Posterior vena cava (tissue), 2 donors: ENCODE measurements at places on chromosomes 13 and 19. TPM values are rescaled to one million over a fixed set of nuclear protein-coding genes. Genes with fewer than 3 reads are reported as not detected.

VSTM2B gene
- not detected for total RNA-seq

FXYD1 gene
- 183 TPM for total RNA-seq

DAND5 gene
- total RNA-seq: not detected

VSIG10L gene
- 2.0 TPM for total RNA-seq

PRODH2 gene
- total RNA-seq: not detected

- no peak for DNase-seq
Observed at GRCh38 chr19:906480-906879, 6.5 kb downstream of the R3HDM4 start.

GRCh38 chr19:5130371-5131030 lies 161.6 kb downstream of the KDM4B start:
- DNase-seq: no peak

GRCh38 chr19:38049105-38049649 lies 142.2 kb downstream of the SIPA1L3 start:
- no peak for DNase-seq

- no peak for DNase-seq
Observed at GRCh38 chr13:77741597-77741972, 44.1 kb downstream of the SLAIN1 start.

GRCh38 chr19:42479736-42480135 lies 37.0 kb upstream of the CXCL17 start:
- DNase-seq: no peak

DNA sequence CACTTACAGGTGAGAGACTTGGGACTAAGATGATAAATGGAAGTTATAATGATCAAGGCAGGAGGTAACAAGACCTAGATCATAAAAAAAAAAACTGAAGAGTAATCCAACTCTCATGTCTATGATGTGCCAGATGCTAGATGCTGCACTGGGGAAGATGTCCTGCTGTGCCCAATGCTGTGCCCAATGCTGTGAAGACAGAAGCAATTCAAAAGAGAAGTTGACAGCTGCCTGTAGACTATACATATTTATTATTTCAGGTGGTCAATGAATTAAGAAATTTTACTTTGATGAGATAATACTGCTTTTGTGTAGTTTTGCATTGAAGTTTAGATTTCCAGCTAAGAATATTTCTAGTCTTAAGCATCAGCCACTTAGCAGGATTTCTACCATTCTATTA lies 21.5 kb downstream of the VWA8 start:
- no peak for DNase-seq

GRCh38 chr13:33150662-33151061 lies 134.4 kb downstream of the KL start:
- DNase-seq: no peak

GRCh38 chr13:31951215-31951678 lies 80.3 kb upstream of the FRY start:
- peak; percentile 86 for DNase-seq

DNA sequence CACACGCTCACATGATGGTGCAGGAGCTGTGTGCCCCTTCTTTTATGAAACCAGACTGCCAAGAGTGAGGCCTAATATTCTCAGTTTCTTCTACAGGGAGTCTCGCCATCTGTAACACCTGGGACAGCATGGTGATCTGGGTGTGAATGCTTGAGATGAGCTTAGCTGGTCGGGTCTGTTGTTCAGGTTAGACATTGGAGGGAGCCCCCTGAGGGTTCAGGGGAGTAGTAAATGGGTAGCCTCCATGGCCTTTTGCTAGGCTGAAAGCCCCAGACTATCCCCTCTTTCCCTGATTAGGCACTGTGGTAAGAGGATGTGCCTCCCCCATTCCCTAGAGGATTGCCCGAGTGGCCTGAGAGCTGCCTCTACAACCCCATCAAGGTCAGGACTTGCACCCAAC lies 1916.1 kb downstream of the PCDH9 start:
- peak; percentile 61 for DNase-seq

DNA sequence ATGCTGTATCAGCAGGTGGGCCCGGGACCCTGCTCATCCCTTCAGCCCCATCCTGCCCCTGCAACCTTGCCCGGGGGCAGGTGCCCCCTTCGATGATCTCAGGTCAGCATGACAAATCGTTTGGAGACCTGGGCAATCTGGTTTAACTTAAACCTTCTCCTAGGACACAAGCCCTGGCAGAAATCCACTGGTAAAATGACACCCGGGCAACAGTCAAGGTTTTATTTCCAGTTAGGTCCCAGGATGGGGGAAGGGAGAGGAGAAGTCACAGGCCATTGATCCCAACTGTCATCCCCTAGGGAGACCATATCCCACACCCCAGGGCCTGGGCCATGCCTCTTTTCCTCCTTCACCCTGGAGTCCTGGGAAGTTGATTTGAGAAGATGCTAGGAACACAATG lies 1.8 kb upstream of the PLIN5 start:
- no peak for DNase-seq

DNA sequence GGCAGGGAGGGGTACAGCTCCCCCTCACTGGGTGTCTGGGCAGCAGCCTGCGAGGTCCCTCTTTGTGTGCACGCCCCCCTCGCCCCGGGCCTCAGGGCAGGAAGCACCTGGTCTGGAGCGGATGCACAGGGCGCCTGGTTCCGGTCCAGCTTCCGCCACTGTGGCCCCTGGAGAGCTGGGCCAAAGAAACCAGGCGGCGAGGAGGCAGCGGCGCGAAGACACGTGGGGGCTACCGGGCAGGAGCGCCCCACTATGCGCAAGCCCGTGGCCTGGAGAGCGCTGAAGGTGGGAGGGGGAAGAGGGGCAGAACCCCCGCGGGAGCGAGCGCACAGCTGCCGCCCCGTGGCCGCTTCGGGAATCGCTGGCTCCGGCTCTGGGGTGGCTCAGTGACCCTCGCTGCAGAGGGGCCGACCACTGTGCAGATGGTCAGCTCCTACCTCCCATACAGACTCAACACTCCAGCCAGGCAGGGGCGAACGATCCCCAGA lies 1.7 kb upstream of the LYL1 start:
- DNase-seq: peak; percentile 92

DNA sequence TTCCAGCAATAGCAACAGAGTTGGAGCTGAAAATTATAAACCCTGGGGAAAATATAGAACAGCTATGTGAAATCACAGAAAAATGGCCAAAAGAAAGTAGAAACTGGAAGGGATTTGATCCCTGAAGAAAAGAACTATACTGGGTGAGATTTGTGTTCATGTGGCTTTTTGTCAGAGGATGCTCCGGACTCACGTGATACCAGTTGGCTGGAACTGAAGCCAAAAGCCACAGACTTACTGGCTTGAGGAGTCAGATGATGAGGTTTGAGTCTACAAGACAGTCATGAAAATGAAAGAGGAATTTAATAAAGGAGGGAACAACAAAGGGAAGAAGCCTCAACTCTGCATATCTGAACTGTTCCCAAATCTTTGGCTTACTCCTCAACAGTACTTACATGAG lies 427.1 kb downstream of the GPC5 start:
- no peak for DNase-seq

DNA sequence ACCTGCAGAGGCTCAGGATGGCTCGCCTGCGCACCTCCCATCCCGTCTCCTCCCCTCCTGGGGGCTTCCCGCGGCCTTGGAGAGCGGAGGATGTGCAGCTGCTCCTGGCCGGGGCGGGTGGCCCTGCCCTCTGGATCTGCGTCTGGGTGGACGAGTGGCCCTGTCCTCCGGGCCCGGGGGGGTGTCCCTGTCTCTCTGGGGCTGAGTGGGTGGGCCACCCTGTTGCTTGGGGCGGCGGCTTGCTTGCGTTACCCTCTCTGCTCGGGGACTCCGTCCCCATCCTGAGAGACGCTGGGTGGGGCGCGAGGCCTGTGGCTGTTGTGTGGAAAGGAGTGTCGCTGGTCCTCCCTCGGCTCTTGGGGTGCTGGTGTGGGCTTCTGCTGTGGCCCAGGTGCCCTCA lies 34.6 kb downstream of the DOT1L start:
- DNase-seq: no peak

GRCh38 chr19:41479757-41480191 lies 36.8 kb downstream of the ERICH4 start:
- DNase-seq: no peak

DNA sequence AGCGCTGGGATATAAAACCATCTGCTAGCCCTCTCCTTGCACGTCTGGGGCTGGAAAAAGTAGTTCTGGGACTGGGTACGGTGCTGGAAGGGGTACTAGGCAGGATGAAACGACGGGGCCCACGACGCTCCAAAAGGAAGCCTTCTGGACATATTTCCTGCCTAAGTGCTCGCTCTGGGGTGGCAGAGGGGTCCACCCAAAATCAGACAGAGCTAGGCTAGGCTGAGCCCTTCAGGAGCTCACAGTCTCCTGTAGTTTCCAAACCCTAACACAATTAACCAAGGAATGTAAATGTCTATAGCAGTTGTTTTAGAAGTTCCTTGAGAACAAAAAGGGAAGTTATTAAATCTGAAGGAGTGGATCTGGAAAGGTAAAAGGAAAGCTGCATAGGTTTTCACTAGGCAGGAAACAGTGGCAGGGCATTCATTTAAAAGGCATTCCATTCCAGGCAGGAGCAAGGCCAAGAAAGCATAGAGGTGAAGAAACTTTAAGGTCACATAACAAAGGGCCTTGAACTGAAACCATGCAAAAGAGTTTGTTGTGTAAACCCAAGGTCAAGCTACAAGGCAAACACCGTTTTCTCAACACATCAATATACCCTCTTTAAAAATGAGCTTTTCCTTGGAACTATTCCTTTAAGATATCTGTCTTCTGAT lies 634 bp upstream of the DIAPH3 start:
- DNase-seq: no peak

DNA sequence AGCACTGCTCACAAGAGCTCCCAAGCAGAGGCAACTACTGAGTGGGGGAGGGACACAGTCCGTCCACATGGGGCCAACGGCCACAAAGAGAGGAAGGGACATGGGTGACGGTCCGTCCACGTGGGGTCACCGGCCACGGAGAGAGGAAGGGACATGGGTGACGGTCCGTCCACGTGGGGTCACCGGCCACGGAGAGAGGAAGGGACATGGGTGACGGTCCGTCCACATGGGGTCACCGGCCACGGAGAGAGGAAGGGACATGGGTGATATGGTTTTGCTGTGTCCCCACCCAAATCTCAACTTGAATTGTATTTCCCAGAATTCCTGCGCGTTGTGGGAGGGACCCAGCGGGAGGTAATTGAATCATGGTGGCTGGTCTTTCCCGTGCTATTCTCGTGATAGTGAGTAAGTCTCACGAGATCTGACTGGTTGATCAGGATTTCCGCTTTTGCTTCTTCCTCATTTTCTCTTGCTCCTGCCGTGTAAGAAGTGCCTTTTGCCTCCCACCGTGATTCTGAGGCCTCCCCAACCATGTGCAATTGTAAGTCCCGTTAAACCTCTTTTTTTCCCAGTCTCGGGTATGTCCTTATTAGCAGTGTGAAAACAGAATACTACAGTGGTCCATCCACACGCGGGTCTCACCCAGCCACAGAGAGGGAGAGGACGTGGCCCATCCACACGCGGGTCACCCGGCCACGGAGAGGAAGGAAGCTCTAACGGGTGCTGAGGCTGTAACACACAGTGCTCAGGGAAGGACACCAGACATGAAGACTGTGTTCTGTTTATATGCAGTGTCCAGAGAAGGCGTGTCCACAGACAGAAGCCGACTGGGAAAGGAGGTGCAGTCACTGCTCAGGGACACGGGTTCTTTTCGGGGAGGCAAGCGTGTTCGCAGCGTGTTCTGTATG lies 48.5 kb downstream of the GAS6 start:
- no peak for DNase-seq

DNA sequence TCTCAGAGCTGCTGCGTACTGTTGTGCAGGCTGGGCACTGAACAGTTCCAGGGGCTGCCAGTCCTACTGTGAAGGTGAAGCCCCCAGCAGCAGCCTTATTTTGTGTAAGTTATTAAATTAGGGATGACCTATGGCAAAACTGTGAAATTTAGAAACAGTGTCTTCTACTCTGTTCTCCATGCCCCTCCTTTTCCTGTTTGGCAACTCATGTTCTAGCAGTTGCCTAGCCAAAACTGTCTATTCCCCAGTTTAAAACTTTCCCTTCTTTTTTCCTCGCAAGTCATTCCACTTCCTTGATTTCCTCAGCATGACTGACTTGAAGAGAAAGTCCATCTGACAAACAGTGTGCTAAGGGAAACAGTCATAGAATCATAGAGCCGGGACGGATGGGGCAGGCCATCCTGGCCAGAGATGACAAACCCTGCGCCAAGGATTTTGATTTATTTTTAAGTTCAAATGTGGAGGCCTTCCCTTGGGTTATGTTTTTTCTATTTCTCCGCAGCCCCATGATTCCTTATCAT lies 78.1 kb upstream of the OLFM4 start:
- no peak for DNase-seq

DNA sequence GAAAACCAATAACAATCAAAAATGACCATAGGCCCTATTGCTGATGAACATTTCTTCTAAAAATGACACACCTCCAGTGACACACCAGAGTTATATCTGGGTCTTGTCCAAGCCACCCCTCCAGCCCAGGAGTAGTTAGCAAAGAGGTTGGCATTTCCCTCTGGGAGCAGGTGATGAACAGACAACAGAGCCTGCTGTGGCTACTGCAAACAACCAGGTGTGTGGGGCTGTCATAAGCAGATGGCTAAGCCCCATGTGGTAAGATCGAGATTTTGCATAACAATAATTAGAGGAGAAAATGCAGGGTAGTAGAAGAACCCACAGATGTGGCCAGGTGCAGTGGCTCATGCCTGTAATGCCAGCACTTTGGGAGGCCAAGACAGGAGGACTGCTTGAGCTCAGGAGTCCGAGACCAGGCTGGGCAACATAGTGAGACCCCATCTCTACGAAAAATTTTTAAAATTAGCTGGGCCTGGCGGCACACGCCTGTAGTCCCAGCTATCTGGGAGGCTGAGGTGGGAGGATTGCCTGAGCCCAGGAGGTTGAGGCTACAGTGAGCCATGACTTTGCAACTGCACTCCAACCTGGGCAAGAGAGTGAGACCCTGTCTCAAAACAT lies 5.0 kb downstream of the XRCC1 start:
- DNase-seq: no peak

DNA sequence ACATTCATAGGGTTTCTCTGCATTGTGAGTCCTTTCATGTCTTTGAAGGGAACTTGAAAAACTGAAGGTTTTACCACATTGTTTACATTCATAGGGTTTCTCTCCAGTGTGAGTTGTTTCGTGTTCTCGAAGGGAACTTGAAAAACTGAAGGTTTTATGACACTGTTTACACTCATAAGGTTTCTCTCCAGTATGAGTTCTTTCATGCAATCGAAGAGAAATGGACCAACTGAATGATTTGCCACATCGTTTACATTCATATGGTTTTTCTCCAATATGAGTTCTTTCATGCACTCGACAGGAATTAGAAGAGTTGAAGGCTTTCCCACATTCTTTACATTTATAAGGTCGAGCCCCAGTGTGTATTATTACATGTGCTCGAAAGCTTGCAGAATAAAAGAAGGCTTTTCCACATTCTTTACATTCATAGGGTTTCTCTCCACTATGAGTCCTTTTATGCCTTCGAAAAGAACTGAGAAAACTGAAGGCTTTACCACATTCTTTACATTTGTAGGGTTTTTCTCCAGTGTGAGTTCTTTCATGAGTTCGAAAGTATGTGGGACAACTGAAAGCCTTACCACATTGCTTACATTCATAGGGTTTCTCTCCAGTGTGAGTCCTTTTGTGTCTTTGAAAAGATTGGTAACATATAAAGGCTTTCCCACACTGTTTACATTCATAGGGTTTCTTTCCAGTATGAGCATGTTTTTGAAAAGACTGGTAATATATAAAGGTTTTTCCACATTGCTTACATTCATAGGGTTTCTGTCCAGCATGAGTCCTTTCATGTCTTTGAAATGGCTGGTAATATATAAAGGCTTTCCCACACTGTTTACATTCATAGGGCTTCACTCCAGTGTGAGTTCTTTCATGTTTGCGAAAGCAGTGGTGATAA lies 20.7 kb downstream of the ZNF14 start:
- no peak for DNase-seq

- DNase-seq: no peak
Observed at GRCh38 chr13:30880856-30881155, 25.3 kb upstream of the MEDAG start.

GRCh38 chr19:37313335-37313627 lies 57.6 kb upstream of the ZNF527 start:
- DNase-seq: no peak
